ENCODE measurements at places on chromosomes 6 and 20.

GRCh38 chr6:4224067-4224978 is 88.9 kb upstream of the ECI2 start:
- DNase-seq, result no peak

DNA sequence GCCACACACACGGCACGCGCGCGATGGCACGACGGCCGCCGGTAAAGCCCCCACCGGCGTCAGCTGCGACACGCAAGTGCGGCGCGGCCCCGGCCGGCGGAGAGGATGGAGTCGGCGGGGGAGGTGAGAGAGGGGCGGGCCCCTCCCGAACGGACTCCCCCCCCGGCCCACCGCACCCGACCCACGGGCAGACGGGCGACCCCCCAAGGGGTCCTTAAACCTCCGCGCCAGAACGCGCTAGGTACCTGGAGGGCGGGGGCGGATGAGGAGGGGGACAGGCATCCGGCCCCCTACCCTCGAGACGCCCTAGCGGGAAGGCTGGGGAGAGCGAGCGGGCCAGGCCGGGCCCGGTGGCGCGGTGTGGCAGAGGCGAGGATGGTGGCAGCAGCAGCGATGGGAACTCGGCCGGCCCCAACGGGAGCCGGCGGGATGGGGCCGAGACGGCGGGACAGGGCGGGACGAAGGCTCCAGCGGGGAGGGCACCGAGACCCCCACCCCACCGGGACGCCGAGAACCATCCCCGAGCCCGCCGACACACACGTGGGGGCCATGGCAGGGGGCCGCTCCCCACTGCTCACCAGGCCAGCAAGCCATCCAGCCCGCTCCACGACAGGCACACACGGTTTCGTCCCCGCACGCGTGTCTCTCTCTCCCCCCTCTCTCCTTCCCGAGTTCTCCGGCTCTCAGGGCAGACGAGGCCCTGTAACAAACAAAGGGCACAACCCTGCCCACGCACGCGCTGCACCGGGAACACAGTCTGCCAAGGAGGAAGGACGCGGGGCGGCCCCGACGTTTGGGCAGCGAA is 1515.4 kb upstream of the DEFB115 start:
- DNase-seq, result no peak

DNA sequence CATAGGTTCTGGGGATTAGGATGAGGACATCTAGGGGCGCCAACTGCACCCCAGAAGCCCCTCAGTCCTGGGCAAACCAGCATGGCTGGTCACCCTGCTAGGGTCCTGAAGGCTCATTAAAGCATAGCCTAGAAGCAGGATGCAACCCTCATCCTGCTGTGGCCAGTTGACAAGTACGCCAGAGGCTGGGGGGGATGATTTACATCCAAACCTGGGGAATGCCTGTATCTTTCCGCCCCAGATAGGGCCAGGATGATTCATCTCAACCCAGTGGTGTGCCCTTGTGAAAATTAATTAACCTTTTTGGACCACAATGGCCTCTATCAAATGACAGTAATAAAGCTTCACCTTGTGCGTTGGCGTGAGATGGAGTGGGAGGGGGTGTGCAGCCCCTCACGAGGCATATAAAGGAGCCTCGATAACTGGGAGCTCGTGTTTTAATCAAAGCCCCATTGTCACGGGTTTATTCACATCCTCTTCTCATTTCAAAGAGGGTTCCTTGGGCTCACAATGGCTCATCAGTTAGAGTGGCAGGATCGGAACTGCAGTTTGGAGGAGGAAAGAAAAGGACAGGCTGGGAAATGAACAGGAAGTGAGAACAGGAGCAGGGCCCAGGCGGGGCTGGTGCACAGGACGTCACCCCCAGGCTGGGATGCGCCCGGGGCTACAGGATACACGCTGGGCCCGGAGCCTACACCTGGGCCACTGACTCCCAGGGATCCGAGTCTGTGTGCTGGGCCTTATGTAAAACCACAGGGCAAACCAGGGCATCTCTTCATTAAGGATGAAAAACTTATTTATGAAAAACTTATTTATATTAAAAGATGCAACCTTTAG is 121.8 kb upstream of the PHACTR3 start:
- DNase-seq, result no peak

DNA sequence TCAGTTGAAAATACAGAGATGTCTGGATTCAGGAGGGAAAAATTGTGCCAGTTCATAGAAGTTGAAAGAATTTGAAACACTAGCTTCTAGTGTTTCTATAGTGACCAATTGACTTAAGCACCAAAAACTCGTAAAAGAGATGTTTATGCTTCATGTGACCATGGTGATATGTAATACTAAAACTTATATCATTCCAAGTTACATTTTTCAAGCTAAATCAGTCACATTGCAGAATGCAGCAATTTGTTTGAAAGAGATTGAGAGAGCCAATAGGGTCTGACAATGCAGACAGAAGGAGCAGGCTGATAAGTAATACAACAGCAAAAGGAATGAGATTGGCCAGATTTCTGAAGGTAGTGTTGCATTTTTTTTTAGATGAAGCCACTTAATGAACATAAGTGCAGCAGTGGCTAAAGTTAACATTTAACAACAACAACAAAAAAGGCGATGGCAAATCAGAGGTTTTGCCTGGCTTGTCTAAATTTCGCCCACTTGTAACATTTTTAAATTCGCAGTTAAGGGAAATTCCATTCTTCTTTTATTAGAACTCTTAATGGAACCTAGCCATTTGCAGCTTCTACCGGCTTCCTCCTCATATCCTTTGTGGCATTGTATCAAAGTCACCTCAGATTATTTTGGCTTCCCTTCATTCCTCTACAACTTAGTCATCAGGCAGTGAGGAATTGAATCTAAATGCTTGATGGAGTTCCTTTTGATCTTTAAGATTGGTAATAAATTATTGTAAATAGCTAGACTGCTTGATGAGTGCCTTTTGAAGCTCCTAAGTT is 484.0 kb upstream of the SOX4 start:
- no peak for DNase-seq

DNA sequence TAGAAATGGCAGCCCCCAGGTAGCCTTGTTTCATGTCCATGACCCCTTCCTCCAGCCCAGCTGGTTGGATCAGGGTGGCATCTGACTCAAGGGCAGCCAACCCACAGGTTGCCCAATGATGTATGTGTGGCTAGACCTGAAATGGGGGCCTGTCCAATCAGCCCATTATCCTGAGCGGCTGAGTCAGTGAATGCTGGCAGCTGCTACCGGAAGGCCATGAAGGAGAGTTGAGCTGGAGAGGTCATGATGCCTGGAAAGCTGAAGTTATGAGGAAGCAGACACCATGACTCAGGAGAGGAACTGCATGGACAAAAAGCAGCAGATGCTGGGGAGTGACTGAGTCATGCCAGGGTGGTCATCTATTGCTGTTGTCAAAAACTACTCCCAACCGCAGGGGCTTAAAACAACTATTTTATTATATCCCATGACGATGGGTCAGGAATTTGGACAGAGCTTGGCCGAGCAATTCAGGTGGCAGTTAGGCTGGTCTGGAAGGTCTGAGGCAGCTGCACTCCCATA is 67.3 kb downstream of the MDGA1 start:
- no peak for DNase-seq

DNA sequence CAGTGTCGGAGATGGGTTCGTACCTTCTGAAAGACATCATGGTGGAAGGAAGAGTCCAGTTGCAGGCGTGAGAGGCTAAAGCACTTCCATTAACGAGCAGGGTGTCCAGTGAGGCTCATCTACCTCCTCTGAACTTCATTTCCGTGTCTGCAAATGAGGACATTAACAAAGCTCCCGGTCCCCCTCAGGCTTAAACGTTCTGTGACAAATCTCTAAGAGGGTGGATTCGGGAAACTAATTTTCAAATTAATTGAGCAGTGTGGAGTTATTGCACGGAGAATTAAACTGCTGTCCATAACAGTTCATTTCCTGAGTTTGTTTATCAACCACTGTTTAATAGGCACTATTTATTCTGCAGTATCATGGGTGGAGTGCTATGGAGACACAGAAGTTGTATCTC is 68.2 kb downstream of the TRMT6 start:
- no peak for DNase-seq

DNA sequence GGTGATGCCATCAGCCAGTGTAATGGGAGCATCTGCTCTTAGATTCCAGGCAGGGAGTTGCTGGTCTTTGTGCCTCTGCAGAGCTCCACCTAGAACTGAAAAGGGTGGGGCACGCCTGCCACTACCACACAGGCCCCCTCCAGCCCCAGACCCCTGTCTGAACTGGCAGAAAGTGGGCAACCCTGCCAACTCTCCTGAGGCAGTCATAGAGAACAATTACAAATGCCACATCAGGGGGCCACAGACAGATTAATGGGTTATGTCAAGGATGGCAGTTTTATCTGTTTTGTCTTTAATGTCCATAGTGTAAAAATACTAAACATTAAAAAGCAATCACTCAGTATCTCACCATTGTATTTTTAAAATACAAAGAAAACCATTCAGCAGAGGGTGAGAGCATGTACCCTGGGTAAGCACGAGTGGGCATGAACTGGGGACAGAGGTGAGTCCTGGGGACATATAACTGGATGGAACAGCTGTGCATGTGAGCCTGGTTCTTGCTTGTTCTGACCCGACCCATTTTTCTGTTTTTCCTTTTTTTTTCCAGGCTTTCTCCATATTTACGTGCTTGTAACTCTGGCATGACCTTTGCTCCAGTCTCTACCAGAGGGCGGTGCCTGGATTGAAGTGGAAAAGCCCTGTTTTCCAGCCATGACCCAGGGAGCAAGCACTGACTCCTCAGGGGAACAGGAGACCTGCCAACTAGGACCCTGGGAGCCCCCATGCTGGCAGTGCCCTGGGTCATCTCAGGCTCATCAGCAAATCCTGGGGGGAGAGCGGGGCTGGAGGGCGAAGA is 8.2 kb downstream of the TRAF3IP2 start:
- DNase-seq, result no peak

DNA sequence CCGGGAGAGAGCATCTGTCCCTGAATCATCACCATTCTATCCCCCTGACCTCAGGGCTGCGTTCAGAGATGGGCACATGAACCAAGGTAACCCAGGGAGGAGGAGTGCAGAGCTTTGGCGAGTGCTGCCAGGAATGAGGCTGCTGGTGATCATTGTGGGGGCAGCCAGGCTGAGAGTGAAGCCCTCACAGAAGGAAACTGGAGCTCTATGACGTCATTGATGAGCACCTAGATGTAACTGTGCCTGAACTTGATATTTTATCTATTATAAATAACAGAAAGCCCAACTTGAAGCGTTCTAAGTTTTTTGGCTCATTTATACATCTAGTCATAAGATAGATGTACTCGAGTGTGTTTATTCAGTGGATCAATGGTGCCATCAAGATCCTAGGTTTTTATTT is 17.3 kb upstream of the TSHZ2 start:
- no peak for DNase-seq

DNA sequence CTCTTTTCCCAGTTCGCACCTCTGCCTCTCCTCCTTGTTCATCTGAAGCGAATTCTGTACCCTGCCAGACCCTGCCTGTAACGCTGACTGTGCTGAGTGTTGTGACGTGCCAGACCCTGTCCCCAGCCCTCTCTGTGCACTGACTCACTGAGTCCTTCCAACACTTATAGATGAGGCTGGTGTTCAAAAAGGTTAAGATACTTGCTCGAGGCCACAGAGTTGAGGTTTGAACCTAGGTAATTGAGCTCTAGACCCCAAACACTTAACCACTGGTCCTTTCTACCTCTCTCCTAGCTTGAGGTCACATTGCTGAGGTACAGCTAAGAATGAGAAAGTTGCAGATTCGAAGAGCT is 45.7 kb upstream of the NEDD9 start:
- no peak for DNase-seq

GRCh38 chr20:36061754-36062153 is 92.8 kb upstream of the EPB41L1 start:
- no peak for DNase-seq

DNA sequence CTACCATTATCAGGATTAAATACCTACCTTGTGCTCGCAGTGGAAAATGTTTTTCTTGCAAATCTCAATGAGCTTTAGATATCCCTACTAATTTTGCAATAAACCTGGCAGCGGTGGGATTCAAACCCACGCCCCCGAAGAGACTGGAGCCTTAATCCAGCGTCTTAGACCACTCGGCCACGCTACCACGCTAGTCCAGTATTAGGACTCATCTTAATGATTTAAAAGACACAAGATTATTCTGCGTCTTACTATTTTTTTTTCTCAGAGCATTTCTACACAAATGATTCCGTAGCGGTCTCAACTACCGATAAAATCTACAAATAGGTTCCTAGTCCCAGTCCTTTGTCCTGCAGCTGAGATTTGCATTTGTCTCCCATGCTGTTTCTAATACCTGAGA is 35.2 kb upstream of the ZSCAN23 start:
- no peak for DNase-seq

DNA sequence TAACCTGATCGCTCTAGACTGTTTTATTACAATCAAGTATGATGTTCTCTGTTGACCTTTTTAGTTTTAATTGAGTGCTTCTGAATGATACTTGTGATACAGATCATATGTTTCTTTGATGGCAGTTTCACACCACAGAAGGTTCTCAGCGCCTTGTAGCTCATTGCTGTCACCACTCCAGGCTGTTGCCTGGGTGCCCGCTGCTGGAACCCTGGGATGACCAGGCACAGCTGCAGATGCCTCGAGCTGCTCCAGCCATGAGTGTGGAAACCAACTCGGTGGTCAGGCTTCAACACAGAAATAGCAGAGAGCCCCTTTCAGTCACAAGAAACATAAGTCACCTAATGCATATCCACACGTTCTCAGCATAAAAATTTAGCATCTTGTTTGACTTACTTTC is 112.7 kb downstream of the RPP40 start:
- no peak for DNase-seq

DNA sequence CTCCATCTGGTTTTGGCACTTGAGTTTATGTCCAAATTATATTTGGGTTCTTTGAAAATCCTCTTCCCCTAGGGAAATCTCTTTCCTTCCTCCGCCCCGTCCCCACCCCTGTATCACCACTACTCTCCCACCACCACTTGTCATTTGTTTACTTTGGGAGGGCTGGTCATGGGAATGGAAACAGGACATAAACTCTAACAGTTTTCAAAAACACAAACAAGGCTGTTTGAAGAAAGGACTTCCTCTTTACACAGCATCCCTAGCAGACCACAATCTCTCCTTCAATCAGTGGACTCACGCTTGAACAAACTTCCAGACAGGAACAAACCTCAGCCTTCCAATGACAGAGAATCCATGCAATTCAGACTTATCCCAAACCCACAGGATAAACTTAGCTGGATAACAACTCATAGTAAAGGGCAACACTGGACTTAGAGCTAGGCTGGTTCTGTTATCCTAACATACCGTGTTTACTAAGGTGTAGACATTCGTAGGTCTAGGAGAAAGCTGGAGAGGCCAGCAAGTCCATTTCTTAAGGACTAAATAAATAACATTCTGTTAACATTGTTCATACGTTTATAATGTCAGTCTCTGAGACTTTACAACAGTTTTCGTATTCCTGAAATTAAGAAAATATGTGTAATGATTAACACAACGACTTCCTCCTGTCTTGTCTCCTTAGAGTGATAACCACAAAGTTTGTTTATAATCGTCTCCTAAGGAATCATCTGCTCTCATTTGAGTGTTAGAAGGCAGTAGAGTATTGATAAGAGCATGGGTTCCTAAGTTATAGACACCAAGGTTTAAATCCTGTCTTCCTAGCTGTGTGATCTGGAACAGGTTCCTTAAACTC is 44.1 kb upstream of the CTAGE9 start:
- DNase-seq, result no peak

- DNase-seq, result no peak
These were observed 5.3 kb upstream of the AP5S1 start for GRCh38 chr20:3814928-3815495.

- no peak for DNase-seq
These were observed 5.0 kb downstream of the RFPL4B start for GRCh38 chr6:112352101-112352500.

All from T-helper 17 cell (primary cell).